ENCODE measurements at places on chromosomes 2 and 18. TPM values are rescaled to one million over a fixed set of nuclear protein-coding genes. Genes with fewer than 3 reads are reported as not detected.
A peak's percentile ranks its signal among the peaks of the same experiment; 100 is the strongest.

- DNase-seq: no peak
Measured at GRCh38 chr2:25740810-25741381, 67.5 kb upstream of the DTNB start.

Gene NDUFAF7
- total RNA-seq: 18.5 TPM

DNA sequence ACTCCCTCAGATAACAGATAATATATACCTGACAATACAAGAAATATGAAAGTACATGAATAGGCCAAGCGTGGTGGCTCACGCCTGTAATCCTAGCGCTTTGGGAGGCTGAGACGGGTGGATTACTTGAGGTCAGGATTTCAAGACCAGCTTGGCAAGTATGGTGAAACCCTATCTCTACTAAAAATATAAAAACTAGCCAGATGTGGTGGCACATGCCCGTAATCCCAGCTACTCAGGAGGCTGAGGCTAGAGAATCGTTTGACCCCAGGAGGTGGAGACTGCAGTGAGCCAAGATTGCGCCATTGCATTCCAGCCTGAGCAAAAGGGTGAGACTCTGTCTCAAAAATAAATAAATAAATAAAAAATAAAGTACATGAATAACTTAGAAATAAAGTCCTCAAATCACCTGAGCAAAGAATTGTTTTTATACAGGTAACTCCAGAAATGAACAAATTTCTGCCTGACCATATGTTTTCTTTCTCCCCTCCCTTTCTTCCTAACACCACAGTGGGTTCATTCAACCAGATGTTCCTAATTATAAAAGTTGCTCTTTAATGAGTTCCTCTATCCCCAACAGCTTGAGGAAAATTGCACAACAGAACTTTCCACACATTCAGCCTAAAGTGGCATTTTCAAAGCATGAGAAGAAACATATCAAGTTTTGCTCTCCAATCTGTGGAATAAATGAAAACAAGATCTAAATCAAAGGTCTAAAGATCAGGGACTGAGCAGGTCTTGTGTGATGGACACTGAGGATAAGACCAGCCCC is 33.6 kb upstream of the AP1S3 start:
- no peak for DNase-seq

GRCh38 chr2:111967018-111967417 is 68.6 kb downstream of the MERTK start:
- DNase-seq: no peak

Gene CTIF
- 18.7 TPM for total RNA-seq

GRCh38 chr2:233013027-233013461 is at the start of gene NGEF:
TSS of gene NGEF (minus strand) at chr2:233013256. CDS start at chr2:232974890, 38,366 bp downstream.
- peak; percentile 89 for DNase-seq

- DNase-seq: no peak
Measured at GRCh38 chr2:180991820-180992219, 11.4 kb downstream of the UBE2E3 start.

Gene CD207
- not detected for total RNA-seq
